MV-4-11 (cell line): ENCODE measurements at places on chromosomes 3 and 15.

DNA sequence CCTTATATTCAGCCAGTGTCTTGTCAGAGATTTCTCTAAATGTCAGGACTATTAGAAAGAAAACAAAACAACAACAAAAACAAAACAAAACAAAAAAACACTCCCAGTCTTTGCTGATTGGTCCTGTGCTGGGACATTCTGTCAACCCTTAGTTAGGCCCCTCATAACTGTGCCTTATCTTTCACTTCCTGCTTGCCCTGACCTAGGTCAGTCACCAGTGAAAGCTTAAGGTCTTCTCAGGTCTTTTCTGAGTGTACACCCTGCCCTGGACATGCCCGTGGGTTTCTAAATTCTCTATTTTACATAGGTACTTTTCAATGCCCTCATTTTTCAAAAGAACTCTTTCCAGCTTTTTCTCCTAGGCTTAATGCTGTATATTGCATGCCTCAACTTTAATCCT is 454.1 kb downstream of the GRM7 start:
- no peak for DNase-seq

DNA sequence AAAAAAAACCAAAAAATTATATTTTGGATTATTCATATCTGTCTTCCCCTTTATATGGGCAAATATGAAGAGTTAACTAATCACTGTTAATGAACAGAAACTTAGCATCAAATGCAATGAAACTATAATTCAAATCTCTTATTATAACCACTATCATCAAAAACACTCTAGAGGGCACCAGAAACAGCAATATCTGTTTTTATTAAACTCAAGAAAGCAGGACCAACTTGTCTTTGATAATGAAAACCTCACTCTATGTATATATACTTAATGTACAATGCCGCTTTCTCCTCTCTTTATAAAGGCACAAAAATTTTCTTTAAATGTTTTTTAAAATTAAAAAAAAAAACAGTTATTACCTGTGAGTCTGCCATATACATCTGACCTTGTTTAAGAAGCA is 92.7 kb downstream of the UACA start:
- DNase-seq = peak; percentile 2

GRCh38 chr3:81199587-81199986 is 561.9 kb downstream of the GBE1 start:
- DNase-seq = no peak

DNA sequence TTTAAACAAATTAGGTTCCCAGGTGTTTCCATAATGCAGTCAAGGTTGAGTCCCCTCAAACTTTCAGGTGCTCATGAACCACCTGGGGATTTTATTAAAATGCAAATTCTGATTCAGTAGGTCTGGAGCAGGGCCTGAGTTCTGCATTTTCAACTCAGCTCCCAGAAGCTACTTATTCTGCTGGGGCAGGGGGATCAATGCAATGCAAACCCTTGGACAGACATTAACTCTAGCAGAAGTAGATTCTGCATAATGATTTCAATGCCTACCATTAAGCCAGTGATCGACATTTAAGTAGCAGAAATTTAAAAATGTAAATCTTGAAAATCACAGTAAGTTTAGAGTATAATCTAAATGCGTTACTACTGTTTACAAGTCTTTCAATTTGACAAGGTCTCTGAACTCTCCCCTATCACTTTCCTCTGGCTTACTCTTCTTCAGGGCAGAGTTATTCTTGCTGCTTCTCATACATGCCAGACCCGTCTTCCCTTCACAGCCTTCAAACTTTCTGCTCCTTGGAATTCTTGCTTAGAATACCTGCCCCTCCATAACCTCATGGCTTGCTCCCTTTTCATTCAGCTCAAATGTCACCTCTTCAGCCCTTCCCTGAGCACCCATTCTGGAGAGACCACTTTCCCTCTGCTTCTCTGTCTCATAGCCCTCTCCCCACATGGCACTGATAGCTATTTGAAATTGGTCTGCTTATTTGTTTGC is 19.3 kb upstream of the DPPA4 start:
- DNase-seq = no peak

DNA sequence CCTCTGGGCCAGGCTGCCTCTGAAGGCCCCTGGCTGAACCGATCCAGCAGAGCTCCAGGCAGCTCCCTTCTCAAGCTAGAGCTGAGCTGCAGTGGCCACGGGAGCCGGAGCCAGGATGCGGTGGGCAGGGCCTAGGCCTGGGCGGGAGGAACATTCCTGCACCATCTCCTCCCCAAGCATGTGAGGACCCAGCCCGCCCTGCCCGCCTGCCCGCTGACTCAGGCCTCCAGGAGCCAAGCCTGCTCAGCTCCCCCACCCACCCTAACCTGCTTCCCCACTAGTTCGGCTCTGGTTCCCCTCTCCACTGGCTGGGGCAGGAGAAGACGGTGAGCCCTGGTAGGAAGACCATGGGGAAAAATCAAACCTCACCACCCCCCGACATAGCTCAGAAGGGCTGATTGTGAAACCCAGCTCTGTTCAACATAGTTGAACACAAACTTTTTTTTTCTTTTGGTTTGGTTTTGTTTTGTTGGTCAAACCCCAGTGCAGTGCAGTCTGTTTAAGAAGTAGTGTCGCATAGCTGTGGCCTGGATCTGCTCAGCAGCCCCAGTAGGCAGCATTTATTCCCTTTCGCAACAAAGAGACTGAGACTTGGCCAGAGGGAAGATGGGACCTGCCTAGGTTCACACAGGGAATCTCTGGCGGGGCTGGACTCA is 13.5 kb downstream of the SNX33 start:
- DNase-seq = peak; percentile 80

DNA sequence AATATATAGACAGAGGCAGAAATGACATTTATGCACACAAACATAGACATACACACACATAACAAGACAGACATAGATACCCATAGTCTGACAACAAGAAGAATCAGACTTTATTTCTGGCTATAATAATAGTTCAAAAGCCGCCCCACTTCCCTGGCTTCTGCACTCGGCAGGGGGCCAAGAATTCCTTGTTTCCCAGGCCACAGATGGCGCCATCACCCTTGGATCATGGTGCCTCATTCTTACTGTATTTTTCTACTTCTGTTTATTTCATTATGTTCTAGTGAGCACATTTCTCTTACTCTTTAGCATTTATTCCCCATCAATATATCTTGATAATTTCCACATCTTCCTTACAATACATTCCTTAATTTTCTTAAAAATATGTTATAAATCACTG is 387.5 kb downstream of the NLGN1 start:
- DNase-seq = no peak

DNA sequence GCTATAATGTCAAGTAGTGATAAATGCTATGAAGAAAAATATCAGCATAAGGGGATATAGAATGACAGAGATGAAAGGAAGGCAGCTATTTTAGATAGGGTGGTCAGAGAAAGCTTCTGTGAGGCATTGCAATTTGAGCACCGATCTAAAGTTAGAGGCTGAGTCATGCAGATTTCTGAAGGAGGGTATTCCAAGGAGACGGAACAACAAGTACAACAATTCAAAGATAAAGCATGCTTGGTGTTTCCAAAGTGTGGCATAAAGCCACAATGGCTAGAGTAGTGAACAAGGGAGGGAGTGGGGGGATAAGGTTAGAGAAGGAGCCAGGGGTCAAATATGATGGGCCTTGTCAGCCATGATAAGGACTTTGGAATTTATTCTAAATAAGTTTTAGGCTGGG is 71.9 kb downstream of the PFN2 start:
- no peak for DNase-seq

GRCh38 chr3:156516961-156517360 is 38.0 kb downstream of the SSR3 start:
- peak; percentile 34 for DNase-seq

DNA sequence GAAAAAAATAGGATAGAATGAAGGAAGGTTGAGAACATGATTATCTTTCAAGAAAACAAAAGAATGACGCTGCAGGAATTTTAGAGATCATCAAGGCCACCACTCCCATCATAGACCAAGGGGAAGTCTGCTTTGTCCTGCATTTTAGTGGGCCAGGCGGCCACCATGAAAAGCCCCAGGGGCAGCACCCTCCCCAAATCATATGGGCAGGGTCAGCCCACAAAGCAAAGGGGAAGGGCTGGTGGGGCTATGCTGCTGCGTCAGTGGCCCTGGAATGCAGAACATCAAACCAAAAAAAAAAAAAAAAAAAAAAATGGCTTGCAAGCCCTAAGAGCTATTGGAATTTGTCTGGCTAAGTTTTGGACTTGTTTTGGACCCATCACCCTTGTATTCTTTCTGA is 620.8 kb downstream of the ROBO2 start:
- DNase-seq = no peak

GRCh38 chr3:81484520-81484919 is 276.9 kb downstream of the GBE1 start:
- DNase-seq = no peak

DNA sequence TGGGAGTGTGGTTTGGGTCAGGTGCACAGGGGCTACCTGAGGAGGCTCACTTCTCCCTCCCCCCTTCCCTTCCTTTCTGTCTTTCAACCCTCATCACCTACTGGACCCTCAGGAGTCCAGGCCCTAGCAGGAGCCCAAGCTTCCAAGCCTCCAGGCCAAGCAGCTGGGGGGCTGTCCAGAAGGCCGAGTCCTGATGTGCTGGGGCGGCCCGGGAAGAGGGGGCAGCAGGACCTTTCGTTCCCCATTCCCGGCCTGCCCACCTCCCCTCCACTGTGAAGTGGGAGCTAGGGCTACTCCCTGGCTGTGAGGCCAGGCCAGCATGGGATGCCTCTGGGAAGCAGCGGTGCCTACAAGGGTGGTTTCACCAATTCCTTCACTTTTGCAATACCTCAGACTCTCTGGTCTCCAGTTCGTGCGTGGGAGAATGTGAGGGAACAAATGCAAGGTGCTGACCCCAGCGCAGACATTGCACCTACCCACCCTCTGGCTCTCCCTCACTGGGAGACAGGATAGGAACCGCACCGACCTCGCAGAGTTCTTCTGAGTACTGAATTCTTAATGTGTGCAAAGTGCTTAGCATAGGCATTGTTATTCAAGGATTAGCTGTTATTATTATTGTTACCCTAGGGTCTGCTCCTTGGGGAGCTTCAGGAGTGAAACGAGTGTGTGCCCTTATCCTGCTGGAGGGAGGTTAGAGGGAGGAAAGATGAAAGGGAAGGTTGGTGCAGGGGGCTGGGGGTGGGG is 2.5 kb downstream of the EPHB3 start:
- DNase-seq = no peak

DNA sequence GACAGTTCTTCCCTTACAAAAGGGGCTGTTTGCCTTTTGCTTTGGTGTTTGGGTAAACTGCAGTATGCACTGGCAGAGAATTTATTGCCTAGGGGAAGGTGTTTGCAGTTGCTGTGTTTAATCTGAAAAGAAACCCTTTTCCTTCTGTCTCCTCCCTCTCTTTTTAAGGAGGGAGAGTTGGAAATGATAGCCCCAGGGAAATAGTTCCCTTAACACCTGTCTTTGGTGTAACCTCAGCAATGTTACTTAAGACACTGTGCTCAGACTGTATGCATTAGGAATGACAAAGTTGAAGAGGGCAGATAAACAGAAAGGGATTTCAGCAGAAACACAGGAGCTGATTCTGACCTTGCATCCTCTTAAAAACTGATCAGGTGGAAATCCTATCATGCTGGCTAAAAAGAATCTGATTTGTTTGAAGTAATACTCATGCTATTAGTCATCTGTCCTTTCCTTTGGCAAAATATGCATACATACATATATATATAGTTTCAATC is 125.4 kb downstream of the TP63 start:
- no peak for DNase-seq

- peak; percentile 13 for DNase-seq
Observed at GRCh38 chr3:48013288-48013980, 2.8 kb downstream of the MAP4 start.

DNA sequence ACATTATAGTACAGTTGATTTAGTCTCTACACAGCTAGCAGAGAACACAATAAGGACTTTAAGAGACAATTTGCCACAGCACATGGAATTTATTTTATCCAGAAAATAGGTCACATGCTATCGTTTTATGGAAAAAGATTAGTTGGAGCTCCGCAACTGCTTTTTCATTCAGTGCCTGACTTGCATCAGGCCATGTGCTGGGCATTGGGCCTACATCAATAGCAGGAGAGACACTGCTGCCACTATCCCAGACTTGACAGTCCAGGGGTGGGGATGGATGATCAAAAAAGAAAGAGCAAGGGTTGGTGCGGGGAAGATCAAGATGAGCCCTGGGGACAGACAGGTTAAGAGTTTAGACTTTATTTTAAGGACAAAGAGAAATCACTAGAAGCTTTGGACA is 75.2 kb upstream of the C3orf80 start:
- no peak for DNase-seq

- no peak for DNase-seq
Observed at GRCh38 chr3:127536830-127537812, 53.4 kb downstream of the TPRA1 start.

DNA sequence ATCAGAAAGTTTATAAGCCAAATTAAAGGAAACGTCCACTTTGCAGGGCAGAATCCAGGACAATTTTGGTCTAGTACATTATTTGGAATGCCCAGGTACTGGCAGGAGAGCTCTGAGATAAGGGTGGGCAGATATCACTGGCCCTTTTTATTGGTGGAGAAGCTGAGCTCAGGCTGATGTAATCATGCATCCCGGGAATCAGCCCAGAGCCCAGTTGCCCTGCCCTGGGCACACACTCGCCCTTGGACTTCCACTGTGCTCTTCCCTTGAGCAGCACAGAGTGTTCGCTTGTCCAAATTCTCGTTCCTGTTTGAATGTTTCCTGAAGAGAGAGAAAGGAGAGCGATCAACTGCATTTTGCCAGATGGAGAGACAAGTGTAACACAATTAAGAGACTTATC is 3.7 kb downstream of the AQP9 start:
- DNase-seq = no peak

GRCh38 chr3:76308541-76308940 is 523.2 kb upstream of the ZNF717 start:
- no peak for DNase-seq

DNA sequence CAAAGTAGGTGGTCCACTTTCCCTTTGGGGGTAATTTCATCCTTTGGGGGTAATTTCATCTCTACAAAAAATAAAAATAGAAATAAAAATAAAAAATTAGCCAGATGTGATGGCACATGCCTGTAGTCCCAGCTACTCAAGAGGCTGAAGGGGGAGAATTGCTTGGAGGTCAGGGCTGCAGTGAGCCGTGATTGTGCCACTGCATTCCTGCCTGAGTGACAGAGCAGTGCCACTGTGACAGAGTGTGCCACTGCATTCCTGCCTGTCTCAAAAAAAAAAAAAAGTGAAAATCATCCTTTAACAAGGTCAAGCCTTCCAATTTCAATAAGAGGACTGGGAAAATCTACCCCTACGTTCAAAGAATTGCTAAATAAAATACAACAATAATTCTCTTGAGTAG is 22.8 kb downstream of the SERP1 start:
- no peak for DNase-seq

GRCh38 chr3:76065964-76066363 is 280.6 kb upstream of the ZNF717 start:
- DNase-seq = no peak

GRCh38 chr15:68776477-68777270 is 44.0 kb downstream of the ANP32A start:
- no peak for DNase-seq
